ENCODE measurements at places on chromosomes 6 and 20. TPM values are rescaled to one million over a fixed set of nuclear protein-coding genes. Genes with fewer than 3 reads are reported as not detected.
A peak's percentile ranks its signal among the peaks of the same experiment; 100 is the strongest.

- no peaks in the 10 kb centered on the region for H3K27me3 ChIP-seq
- no peak overlapping the region for H3K27ac ChIP-seq
- H3K4me1 ChIP-seq, result peaks cover 6% of the 10 kb centered on the region
- H3K36me3 ChIP-seq, result peaks cover 29% of the 10 kb centered on the region
- no peak overlapping the region for H3K4me3 ChIP-seq
Measured at GRCh38 chr6:44439270-44440045, 52.0 kb downstream of the CDC5L start.

- no peak overlapping the region for H3K4me3 ChIP-seq
- H3K4me1 ChIP-seq, result no peaks in the 10 kb centered on the region
- no peak overlapping the region for H3K27ac ChIP-seq
- H3K27me3 ChIP-seq, result peaks cover 8% of the 10 kb centered on the region
- H3K36me3 ChIP-seq, result no peaks in the 10 kb centered on the region
Measured at GRCh38 chr6:160263196-160263939, 4.7 kb upstream of the SLC22A2 start.

GRCh38 chr6:163173741-163174140, 240.8 kb upstream of the QKI start:
- no peak for DNase-seq
- H3K27me3 ChIP-seq, result peaks cover 12% of the 10 kb centered on the region
- no peak overlapping the region for H3K4me3 ChIP-seq
- no peak overlapping the region for H3K27ac ChIP-seq
- peaks cover 4% of the 10 kb centered on the region for H3K4me1 ChIP-seq

LAMA4 gene
- total RNA-seq, result 23.9 TPM

CD93 gene
- total RNA-seq, result 139 TPM

STMND1 gene
- not detected for total RNA-seq

GRCh38 chr20:31861385-31862156, 8.8 kb downstream of the DUSP15 start:
- peaks cover 18% of the 10 kb centered on the region for H3K27me3 ChIP-seq
- H3K4me1 ChIP-seq, result peaks cover 8% of the 10 kb centered on the region
- DNase-seq, result peak; percentile 81
- H3K36me3 ChIP-seq, result peaks cover 4% of the 10 kb centered on the region
- peak overlapping the region; percentile 92 for H3K4me3 ChIP-seq
